NCI-H1694 (cell line): ENCODE measurements at places on chromosomes 1 and 21.

- no peak for DNase-seq
Measured at GRCh38 chr1:60678391-60678790, 404.0 kb upstream of the NFIA start.

DNA sequence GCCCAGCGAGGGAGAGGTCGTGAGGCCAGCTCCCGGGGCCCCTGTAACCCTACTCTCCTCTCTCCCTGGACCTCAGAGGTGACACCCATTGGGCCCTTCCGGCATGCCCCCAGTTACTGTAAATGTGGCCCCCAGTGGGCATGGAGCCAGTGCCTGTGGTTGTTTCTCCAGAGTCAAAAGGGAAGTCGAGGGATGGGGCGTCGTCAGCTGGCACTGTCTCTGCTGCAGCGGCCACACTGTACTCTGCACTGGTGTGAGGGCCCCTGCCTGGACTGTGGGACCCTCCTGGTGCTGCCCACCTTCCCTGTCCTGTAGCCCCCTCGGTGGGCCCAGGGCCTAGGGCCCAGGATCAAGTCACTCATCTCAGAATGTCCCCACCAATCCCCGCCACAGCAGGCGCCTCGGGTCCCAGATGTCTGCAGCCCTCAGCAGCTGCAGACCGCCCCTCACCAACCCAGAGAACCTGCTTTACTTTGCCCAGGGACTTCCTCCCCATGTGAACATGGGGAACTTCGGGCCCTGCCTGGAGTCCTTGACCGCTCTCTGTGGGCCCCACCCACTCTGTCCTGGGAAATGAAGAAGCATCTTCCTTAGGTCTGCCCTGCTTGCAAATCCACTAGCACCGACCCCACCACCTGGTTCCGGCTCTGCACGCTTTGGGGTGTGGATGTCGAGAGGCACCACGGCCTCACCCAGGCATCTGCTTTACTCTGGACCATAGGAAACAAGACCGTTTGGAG, 23.7 kb upstream of the TNFRSF1B start:
- DNase-seq: no peak

- no peak for DNase-seq
Measured at GRCh38 chr21:33940164-33940880, 24.7 kb upstream of the ATP5PO start.

- no peak for DNase-seq
Measured at GRCh38 chr1:117336088-117336817, 31.0 kb upstream of the MAN1A2 start.

DNA sequence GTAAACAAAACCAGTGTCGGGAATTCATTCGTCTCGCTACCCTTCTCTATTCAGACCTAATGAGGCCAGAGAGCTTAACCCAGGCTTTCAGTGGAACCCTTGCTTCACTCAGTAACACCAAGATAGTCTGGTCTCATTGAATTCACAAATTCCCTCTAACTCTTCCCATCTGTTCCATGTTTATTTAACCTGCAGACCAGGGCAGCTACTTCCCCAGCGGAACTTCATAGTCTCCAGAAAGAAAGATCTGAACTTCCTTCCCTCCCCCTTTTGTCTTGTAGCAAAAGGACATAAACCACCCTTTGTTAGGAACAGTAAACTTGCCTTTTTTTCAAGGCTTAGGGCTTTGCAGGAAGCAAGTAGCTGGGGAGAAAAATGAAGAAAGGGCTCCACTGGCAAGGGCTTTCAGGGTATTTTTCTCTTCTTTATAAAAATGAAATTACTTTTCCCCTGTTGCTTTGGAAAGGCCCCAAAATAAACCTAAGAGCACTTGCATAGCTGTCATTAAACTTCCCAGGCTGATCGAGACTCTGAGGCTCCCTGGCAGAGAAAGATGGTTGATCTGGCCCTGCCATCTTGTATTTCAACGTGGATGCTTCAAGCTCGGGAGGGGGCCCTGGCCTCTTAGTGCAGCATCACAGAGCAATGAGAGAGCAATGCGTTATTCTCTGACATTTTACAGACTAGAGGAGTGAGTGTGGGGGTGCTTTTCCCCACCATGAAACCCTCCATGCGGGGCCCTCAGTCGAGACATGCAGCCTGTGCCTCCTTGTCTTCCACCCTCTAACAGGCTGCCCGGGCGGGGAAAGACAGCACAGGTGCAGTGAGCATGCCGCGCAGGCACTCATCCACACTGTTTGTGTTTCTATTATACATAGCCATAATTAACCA, 30.0 kb downstream of the MIS18A start:
- DNase-seq: no peak

DNA sequence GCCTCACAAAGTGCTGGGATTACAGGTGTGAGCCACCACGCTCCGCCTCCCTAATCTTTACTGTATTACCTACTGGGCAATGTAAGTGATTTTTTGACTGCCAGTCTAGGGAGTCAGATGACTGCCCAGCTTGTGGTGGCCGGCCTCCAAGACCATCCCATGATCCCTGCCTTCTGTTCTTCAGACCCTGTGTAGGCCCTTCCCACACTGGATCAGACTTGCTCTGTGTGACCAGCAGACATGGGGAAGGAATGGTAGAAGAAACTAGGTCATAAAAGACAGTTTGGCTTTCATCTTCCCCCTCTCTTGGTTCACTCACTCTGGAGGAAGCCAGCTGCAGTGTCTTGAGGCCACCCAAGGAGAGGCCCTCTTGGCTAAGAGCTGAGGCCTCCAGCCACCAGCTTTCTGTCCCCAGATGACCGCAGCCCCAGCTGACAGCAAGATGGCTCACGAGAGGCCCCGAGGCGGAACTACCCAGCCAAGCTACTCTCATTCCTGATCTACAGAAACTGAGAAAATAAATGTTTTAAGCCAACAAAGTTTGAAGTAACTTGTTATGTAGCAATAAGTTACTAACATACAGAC, 14.5 kb upstream of the CBR3 start:
- DNase-seq: no peak

DNA sequence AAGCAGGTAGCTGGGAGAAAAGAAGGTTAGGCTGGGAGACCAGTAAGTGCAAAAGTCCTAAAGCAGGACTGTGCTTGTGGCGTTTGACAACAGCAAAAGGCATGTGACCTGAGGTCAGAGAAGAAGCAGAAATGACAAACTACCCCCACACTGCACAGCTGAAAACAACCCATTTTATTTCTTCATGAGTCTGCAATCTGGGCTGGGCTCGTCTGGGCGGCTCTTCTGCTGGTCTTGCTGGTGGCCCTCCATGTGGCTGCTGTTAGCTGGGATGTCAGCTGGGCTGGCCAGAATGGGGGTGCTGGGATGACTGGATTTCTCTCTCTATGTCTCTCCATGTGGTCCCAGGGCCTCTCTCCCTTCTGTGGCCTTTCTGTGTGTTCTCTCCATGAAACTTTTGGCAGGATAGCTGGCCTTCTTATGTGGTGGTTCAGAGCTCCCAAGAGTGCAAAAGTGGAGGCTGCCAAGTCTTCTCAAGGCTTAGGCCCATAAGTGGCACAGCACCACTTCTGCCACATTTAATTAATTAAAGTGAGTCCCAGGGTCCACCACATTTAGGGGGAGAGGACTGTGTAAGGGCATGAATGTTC, 128.6 kb downstream of the RIPK4 start:
- no peak for DNase-seq

- DNase-seq: no peak
Measured at GRCh38 chr1:64033667-64034220, 169.7 kb upstream of the UBE2U start.

DNA sequence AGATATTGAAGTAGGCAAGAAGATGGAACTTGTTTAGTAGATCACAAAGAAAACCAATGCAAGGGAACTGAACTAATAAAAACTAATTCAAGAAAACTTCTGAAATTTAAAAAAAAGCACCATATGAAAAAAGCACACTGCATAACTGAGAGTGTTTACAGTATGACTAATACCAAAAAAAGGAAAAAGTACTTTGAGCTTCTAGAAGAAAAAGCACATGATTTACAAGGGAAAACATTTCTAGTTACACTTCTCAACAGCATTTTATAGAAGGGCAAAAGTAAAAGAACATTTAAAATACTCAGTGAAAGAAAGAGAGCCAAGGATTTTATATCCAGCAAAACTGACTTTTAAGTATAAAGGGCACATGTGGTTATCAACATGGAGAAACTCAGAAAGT, 233.6 kb downstream of the RPS6KC1 start:
- DNase-seq: no peak

- no peak for DNase-seq
Measured at GRCh38 chr1:7584643-7585042, 186.5 kb upstream of the VAMP3 start.

- no peak for DNase-seq
Measured at GRCh38 chr21:36566644-36567043, 86.7 kb upstream of the CLDN14 start.

DNA sequence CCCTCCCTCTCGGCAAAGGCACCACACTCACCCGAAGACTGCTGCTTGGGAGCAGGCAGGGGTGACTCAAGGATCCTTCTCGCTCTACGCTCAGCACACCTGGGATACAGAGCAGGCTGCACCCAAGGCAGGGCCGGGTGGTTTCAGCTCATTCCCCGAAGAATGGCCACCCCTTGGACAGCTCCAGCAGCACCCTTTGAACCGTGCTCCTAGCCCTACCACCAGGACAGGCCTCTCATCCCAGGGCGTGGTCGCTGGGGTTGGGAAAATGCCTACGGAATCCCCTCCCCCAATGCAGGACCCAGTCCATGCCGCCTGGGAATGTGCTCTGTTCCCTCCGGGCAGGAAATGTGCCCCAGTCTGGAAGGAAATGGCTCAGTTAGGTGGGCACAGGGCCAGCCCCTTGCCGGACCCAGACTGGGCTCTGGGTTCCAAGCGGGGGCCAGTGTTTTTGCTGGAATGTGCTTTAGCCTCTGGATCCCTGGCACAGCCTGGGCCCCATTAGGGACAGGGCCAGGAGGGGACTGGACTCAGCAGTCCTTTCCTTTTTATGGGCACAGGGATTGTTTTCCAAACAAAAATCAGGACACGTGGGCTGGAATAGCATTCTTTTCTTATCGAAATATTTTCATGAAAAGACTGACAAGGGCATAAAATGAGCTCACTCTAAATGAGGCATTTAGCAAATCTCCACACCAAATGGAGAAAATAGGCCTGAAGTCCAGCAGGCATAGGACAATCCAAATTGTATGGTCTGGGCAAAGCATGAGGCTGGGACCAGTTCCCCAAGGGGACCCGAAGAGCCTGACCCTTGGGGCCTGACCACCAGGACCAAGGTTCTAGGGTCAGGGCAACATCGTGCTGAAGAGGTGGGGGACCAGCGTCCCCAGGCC, 7.3 kb downstream of the TMEM82 start:
- DNase-seq: no peak

DNA sequence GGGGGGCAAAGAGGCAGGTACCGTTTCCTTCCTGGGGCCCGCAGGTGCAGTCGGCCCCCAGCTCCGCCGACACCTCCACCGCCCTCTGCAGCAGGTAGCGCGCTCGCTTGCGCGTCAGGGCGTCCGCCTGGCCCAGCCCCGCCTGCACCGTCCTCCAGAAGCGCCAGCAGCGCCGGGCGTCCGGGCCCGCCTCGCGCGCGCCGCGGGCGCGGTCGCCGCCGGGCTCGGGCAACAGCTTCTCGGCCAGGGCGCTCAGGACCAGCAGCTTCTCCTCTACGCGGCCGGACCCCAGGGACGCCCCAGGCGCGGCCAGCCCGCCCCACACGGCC, 863 bp downstream of the TARBP1 start:
- DNase-seq: no peak

DNA sequence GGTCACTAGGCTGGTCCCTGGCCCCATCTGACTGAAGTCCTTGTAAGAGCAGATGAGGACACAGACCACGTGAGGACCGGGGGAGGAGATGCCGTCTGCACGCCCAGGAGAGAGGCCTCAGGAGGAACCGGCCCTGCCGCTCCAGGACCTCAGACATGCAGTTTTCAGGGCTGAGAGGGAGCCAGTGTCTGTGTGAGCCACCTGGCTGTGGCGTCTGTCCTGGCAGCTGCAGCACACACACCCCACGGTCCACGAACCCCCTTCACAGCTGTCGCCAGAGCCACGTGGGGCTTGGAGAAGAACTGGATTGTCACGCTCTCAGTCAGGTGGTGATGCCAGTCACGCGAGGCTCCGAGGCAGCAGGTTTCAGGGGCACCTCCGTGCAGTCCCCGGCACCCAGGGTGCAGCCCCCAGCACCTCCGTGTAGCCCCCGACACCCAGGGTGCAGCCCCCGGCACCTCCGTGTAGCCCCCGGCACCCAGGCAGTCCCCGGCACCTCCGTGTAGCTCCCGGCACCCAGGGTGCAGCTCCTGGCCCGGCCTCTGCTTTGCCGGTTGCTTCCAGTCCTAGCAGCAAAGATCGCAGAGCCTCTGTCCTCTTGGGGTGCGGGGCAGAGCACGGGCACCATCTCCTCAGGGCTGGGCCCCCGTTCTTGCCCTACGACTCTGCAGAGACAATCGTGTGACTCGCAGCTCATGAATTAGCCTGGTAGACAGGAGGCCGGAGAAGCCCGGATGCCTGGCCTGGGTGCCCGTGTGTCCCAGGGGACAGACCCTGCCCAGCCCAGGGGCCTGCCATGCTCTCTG, 19.0 kb upstream of the SUMO3 start:
- peak; percentile 48 for DNase-seq

- DNase-seq: peak; percentile 29
Measured at GRCh38 chr1:45205910-45206721, at the start of gene ZSWIM5. Gene ZSWIM5 (minus strand): TSS chr1:45206605. CDS start chr1:45206350, 255 bp downstream.

GRCh38 chr1:31633117-31633516, 11.6 kb downstream of the PEF1 start:
- no peak for DNase-seq

- DNase-seq: no peak
Measured at GRCh38 chr1:54337928-54338327, 68.3 kb downstream of the SSBP3 start.

DNA sequence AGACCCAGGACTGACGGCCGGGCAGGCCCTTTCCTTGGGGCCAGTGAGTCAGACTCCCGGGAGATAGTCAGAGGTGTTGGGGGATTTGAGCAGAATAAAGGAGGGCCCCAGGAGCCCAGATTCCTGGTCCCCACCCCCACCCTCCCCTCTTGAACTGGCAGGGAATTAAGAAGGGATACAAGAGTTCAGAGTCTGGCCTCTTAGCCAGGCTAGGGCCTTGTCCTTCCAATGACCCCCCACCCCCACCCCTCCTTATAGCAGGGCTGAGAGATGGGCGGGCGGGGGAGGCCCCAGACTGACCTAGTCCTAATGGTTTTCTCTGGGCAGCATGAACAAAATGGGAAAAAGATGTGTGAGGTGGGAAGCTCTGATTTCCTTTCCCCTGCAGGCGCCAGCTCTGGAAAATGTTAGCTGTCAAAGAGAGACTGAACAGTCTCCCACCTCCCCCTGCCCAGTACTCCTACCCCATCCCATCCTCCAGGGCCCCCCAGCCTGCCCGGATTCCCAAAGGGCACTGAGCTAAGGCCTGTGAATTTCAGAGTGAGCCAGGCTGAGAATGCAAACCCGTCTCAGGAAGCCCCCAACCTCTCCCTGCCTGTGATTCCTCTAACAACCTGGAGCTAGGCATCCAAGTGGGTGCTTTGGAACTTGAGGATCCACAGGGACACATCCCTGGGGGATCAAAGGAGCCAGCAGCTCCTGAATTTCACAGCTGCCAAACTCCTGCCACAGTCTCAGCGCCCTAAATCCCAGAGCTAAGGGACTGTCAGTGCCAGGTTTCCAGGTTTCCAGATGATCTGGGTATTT, 5.8 kb upstream of the CRABP2 start:
- no peak for DNase-seq

DNA sequence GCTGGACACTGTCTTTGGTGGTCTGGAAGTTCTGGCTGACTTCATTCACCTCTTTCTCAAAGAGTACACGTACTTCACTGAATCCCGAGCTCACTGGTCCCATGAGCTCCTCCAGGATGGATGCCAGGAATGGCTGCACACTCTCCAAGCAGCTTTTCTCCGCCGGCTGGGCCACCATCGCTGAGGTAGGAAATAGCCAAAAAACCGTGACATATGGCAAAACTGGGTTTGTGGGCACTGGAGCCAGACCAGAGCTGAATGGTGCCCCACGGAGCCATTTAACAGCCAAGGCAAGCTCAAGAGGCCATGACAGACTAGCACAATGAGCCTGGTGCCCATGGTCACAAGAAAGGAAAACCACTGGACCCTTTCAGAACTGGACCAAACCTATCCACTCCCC, 64.0 kb upstream of the EDEM3 start:
- no peak for DNase-seq
